ENCODE measurements at places on chromosomes 2 and 18.
A peak's percentile ranks its signal among the peaks of the same experiment; 100 is the strongest.

DNA sequence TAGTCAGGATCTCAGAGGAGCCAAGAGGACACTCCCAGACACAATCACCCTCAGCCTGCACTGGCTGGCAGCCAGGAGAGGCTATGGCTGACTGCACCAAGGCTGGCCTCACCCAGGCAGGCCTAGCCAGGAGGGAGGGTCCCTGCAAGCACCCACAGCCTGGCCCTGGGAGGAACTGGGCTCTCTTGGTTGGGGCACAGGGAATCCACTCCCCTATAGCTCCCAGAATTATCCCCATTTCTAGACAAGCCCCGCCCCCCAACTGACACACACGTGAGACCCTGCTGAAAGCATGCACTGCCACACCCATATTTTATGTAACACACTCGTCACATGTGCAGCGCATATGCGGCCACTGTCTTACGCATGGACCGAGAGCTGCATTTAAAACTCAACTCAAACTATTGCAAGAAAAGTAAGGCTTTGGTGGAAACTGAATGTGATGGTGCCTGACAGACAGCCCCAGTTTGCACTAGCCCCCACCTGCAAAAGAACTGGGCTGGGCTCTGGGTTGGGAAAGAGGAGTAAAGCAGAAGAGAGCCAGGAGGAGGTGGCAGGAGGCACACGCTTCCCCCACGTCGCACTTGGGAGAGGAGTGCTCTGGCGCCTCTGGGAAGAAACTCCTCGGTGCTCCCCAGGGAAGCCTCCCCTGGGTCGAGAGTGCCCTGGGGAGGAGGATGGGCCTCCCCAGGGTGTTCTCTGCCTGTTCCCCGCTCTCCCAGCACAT, 28.9 kb upstream of the ARHGEF4 start:
- DNase-seq: no peak

- no peak for DNase-seq
Observed at GRCh38 chr2:220293966-220294365, 666.5 kb downstream of the SLC4A3 start.

- no peak for DNase-seq
Observed at GRCh38 chr2:17086990-17087389, 421.4 kb upstream of the CYRIA start.

DNA sequence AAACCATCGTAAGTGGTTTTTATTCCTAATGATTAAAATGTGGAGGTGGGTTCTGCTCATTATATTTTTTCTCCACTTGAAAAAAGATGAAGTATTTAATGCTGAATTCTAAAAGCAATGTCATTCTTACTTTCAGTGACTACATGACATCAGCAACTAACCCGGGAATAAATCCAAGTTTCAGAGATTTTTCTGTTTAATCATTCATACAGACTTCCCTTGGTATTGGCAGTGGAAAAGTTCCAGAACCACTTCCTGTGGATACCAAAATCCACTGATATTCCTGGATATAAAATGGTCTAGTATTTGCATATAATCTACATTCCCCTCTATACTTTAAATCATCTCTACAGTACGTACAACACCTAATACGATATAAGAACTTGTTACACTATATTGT, 128.6 kb downstream of the ZNF532 start:
- DNase-seq: no peak

- DNase-seq: peak; percentile 9
Observed at GRCh38 chr2:133844214-133844892, 276.1 kb upstream of the NCKAP5 start.

DNA sequence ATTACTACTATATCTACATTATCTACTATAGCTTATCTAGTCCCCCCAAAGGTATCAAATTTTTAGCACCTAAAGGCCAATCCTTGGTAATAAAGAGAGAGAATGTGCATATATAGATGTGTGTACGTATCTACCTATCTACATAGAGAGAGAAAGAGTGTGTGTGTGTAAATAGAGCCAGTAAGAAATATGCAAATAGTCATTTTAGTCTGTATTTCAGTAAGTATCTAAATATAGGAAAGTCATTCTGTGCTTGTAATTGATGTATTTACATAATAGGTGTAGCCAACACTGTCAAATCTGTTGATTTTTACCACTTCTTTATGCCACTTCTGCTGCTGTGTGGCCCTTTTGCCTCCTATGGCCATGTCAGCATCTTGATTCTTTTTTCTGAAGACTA, 284.5 kb upstream of the TFPI start:
- no peak for DNase-seq

- no peak for DNase-seq
Observed at GRCh38 chr2:62698653-62699052, 6.9 kb upstream of the EHBP1 start.

GRCh38 chr18:79378536-79379250, 17.0 kb upstream of the NFATC1 start:
- peak; percentile 68 for DNase-seq

DNA sequence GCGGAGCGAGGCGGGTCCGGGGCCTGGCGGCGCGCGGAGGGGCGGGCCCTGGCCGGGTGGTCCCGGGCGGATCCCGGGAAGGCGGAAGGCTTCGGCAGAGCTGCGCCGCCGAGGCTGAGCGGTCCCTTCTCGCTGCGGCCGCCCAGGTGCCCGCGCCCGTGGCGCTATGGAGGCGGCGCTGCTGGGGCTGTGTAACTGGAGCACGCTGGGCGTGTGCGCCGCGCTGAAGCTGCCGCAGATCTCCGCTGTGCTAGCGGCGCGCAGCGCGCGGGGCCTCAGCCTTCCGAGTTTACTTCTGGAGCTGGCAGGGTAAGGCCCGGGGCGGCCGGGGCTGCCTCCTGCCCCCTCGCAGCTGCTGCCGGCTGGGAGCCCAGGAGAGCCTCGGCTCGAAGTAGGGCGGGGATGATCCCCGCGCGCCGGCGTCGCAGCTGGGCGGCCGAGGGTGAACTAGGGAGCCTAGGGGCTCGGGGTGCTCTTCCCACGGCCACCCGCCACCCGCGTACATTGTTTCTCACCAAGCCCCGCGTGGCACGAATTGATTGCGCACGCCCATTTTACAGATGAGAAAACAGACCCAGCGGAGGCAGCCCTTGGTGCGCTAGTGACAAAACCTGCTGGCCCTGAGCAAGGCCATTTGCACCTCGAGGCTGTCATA, at the start of gene SLC66A3:
SLC66A3 (plus strand) TSS at position 87 of the 655 bp plus-strand sequence; CDS start at position 167, 80 bp downstream.
- no peak for DNase-seq

GRCh38 chr2:133812826-133813617, 244.8 kb upstream of the NCKAP5 start:
- DNase-seq: no peak

DNA sequence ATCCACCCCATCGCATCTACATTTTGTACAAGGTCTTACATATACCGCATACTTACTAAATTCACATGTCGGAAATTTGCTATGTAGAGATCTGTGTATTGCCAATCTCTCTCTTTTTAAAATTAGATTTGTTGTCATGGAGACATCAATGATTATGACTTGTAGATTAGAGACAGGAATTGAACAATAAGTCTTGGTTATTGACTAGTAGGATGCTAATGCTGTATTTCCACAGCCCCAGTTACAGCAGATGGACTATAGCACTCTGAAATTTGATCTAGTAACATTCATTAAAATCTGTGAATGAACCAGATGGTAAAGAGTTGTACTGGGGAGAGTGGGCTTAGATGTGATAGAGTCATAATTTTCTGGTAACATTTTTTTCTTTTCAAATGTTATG, 805.7 kb downstream of the SLC4A3 start:
- no peak for DNase-seq

GRCh38 chr2:240739797-240740196, 48.1 kb downstream of the AQP12A start:
- no peak for DNase-seq

GRCh38 chr18:34085140-34085739, 139.5 kb downstream of the NOL4 start:
- no peak for DNase-seq

- DNase-seq: no peak
Observed at GRCh38 chr2:146879882-146880281, 964.9 kb upstream of the ACVR2A start.

Measured in stimulated activated CD4-positive, alpha-beta T cell treated with anti-CD3 and anti-CD28 coated beads, Interleukin-1b, Interleukin-23, amount 100 ng/mL, for 1 hour (primary cell).